ENCODE measurements at places on chromosomes 7 and 10.
A peak's percentile ranks its signal among the peaks of the same experiment; 100 is the strongest.

GRCh38 chr7:55107946-55108345, 89.1 kb downstream of the EGFR start:
- DNase-seq: no peak

- no peak for DNase-seq
Observed at GRCh38 chr10:50928190-50928552, 42.7 kb upstream of the A1CF start.

- DNase-seq: no peak
Observed at GRCh38 chr10:110698782-110699201, 54.7 kb downstream of the RBM20 start.

GRCh38 chr7:129604713-129605437, 6.6 kb upstream of the NRF1 start:
- DNase-seq: no peak

DNA sequence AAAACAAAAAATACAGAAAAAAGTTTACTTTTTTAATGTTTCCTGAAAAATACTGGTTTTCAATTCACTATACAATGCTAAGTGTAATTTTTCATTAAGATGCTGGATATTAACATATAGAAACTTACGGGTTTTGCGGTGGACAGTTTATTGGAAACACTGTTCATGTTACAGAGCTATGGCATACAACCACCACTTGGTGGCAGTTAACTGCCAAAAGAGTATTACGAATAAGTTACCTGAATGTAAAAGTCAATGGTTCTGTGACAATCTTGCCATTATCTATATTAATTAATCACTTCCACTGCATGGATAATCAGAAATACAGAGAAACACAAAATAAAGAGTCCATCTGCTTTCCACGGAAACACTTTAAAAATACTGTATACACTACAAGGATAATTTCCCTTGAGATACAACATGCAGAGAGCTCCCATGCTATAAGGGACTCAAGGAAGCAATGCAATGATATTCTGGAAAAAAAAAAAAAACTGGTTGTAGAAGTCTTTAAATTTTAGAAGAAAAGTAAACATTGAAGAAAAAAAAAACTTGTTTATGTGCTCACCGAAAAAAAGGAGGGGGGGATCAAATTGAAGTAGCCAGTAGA, 97.0 kb downstream of the TPK1 start:
- peak; percentile 8 for DNase-seq

DNA sequence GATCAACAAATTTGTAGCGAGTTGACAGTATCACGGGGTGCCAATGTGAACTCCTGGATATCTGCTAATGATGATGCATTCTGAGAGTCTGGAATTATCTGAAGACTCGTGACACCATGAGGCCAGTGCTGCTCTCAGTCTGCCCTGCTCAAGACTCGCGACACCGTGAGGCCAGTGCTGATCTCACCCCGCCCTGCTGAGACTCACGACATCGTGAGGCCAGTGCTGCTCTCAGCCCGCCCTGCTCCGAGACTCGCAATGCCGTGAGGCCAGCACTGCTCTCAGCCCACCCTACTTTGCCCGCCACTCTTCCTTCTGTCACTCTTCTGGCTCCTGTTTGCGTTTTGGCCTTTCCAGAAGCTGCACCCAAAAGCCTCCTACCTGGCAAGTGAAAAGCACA, 411.8 kb downstream of the PTPRN2 start:
- no peak for DNase-seq

DNA sequence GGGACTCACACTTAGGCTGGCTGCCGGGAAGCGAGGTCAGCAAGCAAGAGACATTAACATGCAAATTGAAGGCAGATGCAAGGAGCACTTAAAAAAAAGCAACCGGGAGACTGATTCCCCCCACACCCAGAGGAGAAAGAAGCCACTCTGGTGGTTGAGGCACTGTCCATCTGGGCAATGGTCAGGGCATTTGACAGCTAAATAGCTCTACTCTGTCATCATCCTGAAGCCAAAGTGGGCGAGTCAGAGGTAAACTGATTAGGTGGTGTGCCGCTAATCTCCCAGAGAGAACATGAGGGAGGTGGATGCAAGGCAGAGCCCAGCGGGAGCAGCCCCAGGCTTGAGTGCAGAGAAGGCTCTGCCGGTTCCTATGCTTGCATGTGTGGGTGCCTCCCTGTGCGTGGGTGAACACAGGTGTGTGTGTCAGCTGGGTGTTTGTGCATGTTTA, 100.6 kb downstream of the PLXNA4 start:
- no peak for DNase-seq

- no peak for DNase-seq
Observed at GRCh38 chr7:18647582-18647981, 152.0 kb downstream of the HDAC9 start.

- no peak for DNase-seq
Observed at GRCh38 chr10:130814610-130815009, 496.9 kb downstream of the TCERG1L start.

- no peak for DNase-seq
Observed at GRCh38 chr10:112404617-112405016, 30.7 kb downstream of the ACSL5 start.

GRCh38 chr7:69448071-69448470, 150.2 kb upstream of the AUTS2 start:
- DNase-seq: no peak

GRCh38 chr10:96470116-96470743, 43.5 kb downstream of the TLL2 start:
- no peak for DNase-seq

GRCh38 chr10:124213899-124214510, 120.6 kb upstream of the CHST15 start:
- no peak for DNase-seq
